ENCODE measurements at places on chromosomes 3 and 15.

- DNase-seq: no peak
Measured at GRCh38 chr15:101219441-101219840, 32.4 kb downstream of the CHSY1 start.

- DNase-seq: no peak
Measured at GRCh38 chr3:17983106-17983505, 240.7 kb upstream of the TBC1D5 start.

DNA sequence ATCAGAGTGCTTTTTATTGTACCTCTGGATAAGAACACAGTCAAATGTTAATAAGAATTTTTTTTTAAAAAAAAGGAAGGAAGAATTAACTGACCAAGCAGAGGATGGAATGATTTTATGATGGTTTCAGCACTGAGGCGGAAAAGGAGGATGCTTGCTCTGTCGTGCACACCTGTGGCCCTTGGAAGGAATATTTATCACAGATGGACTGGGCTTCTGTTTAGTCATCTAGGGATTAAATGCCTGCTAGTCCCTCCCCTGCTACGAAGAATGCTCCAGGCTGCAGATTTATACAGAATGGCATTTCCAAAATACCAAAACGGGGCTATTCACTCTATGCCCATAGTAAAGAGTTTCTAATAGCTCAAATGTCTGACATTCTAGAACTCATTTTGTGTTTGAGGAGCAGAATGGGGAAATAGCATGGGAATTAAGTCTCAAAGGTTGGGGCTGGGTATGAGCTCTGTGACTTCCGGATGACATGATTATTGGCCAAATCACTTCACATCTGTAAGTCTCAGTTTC is 92.8 kb upstream of the BCL6 start:
- no peak for DNase-seq

DNA sequence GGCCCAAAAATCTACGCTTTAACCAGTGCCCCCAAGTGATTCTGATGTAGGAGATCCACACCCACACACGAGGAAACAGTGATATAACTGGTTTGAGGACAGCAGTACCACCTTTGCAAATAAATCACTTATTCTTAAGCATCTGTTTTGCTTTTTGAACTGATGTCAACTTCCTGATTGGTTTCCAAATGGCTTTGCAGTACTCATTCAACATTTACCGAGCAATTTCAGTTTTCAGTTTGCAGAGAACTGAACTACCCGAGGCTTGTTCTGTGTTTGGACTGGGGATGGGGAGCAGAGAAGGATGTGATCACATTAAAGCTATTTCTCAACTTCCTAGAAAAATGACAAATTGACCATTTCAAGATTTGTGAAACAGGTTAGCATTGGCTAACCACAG is 1.1 kb upstream of the GYG1 start:
- no peak for DNase-seq

DNA sequence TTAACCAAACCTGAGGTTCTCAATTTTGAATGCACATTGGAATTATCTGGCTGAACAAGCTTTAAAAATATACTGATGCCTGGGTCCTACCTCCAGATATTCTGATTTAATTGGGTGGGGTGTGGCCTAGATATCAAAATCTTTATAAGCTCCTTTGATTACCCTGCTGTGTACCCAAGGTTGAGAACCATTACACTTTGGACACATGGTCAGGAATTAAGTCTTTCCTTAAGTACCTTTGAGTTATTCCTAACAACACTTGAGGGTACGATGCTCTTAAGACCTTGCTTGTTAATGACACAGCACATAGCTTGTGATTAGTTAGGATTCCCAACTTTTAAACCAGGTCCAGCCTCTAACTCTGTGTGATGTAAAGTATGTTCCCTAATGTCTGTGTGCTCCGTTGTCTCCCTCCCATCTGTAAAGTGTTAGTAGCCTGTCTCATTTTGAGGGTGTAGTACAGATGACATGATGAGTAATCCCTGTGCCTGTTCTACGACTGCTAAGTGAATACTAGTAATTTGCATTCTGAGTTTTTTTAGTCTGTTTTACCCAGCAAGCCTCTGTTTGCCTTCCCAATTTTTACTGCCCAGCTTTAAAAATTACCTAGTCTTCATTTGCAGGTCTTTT is 154.9 kb downstream of the KLHL25 start:
- DNase-seq: no peak

DNA sequence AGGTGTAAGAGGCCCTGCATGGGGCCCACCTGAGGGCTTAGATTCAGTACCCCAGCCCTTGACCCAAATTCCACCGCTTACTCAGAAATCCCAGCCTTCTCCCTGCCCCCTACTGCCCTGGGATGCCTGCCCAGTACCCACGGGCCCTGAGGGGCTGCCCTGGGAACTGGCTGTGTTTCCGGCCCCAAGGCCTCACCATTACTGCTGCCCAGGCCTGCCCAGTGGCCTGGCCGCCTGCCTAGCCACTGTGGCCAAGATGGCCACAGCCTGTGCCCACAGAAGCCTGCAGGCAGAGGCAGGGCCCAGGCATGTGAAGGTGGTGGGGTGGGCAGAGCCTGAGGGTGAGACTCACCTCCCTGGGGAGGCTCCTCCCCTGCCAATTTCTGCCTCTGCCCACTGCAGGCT is 6.1 kb upstream of the PRKCD start:
- DNase-seq: no peak

DNA sequence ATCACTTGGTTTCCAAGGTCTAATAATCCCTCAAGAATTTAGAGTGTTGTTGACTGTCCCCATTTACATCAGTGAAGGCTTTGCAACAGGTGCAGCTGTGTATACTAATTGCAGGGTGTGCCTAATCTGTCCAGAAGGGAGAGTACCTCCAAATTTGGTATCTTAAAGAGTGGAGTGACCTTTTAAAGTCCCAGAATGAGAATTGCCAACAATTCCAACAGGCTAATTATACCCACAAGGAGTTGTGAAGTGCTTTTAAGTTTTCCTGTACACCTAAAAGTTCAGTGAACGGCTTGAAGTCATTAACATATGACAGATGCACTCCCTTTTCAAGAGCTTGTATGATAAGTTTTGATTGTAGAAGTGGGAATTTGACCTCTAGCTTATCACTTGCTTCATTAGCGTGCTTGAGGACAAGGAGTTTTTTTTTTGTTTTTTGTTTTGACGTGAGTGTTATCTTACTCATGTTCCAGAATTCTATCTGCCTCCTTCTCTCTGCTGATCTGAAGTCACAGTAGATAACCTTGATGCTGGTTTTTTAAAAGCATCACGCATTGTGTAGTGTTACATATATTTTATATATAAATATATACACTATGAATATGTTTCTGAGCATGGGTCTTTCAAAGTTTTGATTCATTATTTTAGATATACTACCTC is 26.3 kb downstream of the CDIN1 start:
- no peak for DNase-seq

- DNase-seq: no peak
Measured at GRCh38 chr3:65170390-65171042, 482.7 kb upstream of the ADAMTS9 start.

GRCh38 chr3:117104381-117104780 is 394.8 kb downstream of the TUSC7 start:
- DNase-seq: no peak

DNA sequence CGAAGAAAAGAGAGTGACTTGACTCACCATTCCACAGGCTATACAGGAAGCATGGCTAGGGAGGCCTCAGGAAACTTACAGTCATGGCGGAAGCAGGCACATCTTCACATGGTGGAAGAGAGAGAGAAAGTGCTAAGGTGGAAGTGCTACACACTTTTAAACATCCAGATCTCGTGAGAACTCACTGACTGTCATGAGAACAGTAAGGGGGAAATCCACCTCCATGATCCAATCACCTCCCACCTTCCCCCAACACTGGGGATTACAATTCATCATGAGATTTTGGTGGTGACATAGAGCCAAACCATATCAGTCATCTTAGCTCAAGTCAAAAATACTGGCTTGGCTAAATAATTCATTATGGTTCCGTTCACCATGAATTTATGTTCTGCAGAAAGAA is 45.3 kb upstream of the NEDD4 start:
- DNase-seq: no peak

GRCh38 chr3:66133050-66133757 is 87.6 kb upstream of the SLC25A26 start:
- no peak for DNase-seq

DNA sequence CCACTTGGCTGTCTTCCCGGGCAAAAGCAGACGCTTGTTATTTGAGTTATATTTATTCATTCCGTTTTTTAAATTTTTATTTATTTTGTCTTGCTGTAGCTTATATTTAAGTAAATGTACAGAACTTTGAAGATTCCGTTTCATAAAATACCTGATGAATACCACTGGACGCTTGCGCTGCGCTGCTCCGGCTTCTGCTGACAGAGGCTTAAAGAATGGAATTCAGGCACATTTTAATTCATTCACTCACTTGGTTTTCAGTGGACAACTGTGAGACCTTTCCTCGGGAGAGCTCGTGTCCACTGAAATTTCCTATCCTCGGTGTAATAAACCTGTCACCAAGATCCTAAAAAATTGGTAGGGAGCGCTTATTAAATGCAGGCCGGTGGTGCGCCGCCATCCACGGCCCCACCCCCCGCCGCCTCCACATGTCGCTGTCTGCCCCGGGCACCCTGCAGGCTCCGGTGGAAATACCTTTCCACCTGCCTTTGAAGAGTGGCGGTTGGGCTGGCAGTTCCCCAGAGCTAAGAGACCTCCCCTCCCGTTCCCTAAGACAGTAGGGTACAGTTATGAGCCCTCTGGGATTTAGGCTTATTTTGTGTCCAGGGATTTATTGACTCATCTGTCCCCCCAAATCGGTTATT is 62.5 kb upstream of the UBE2E1 start:
- no peak for DNase-seq

- DNase-seq: no peak
Measured at GRCh38 chr3:44827196-44827595, 34.5 kb upstream of the TMEM42 start.

DNA sequence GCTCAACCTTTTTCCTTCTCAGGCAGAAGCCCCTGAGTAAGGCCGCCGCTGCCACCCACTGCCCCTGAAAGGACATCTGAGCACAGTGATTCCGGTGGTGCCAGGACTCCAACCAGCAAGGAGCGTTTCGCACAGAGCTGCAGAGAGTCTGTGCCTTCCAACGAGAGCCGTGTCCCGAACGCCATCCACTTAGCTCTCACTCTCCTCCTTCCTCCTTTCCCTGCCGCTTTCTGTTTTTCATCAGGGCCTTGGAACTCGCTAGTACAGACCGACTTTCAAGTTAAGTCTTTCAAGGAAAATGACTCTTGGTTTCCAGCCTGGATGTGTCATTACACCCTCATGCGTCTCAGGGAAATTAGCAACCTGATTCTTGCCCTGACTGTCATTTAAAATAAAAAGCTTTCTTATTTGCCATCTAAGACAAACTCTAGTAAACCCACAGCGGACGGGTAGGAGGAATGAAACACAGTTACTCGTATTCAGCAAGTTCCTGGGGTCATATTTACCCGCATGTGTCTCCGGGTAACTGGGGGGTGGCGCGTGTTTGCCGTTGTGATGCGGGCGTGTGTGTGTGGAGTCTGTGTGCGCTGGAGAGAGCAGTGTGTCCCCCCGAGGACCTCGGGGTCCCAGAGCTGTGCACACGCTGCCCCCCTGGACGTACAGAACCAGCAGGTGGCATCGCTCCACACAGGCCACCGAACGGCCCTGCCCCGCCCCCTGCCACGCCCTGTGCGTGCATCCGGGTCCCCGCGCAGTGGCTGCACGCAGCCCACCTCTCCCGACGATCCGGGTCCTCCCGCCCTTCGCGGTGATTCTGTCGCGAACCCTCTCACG is 30.4 kb upstream of the ALDH1A3 start:
- DNase-seq: peak; percentile 26

DNA sequence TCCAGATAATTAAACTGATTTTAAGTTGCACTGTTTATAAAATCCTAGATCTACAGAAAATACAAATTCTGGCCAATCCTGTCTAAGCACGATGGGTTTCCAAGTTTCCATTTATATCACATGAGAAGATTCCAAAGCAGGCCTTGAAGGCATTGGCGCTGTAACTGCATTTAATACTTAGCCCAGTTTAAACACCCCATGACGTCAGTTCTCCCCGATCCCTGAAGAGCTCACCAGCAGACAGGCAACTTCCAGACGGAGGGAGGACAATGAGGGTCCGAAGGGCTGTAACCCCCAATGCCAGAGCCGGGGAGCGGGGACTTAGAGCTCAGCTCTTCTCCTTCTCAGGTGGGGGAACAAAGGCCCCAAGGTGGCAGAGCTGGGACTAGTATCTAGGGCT is 117.3 kb downstream of the XXYLT1 start:
- no peak for DNase-seq

DNA sequence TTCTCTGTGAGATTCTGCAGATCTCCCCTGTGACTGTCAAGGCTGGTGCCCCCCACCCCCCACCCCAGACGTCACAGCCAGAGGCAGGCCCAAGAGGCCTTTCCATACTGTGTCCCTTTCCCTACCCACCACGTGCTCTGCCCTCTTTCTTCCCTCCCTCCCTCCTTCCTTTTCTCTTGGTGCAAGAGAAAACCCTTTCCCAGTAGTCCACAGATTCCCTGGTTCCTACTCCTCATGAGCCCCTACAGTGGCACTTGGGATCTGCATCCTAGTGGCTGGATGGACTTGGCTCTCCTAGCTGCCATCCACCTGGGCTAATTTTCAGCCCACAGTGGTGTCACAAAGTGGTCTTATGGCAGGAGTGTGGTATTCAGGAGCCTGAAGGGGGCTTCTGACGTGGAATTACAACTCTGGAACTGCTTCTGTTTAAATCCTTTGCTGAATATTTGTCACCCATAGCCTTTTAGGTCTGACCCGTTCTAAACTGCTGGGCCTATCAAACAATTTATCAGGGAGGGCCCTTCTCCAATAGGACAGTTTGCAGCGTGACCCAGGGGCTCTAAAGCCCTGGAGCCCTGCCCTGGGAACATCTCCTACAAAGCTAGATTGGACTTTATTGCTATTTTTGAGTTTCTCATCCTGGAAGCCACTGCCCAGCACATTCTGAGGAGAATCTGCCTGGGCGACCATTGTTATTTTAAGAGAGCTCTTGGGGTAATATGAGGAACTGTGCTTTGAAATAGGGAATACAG is 35.3 kb downstream of the KLF13 start:
- no peak for DNase-seq

DNA sequence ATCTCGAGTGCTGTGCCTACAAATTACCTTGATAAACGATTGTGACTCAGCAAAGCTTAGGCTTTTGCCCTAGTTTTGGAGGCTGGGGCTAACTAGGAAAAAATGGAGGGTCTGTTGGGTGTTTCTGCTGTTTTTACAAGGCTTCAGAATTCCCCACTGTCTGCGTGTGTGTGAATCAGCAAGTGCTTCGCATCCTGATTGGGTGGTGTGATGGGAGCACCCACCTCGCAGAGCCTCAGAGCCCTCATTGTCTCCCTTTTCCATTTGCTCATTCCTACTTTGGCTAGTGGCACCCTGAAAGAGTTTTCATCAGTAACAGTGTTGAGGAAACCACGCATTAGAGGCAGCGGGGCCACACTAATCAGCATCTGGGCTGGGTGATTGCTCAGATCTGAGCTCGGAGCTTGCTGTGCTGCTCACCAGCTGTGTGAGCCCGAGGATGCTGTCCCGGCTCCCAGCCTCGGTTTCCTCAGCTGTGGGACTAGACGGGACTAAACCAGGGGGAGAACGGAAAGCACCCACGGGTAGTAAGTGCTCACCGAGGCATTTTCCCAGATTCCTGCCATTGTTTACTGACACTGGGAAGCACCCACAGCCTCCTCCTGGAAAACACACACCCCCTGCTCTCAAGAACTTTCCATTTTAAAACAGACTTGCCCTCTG is 40.6 kb downstream of the GOLGA8S start:
- no peak for DNase-seq

GRCh38 chr15:98840053-98840452 is 167.5 kb downstream of the PGPEP1L start:
- DNase-seq: no peak

GRCh38 chr15:67564968-67565345 is 22.5 kb downstream of the MAP2K5 start:
- DNase-seq: no peak

Measured in activated T-cell treated with anti-CD3 and anti-CD28 coated beads for 4 hours (primary cell).